ENCODE measurements at places on chromosomes 16 and 17.

GRCh38 chr17:18916816-18917500, 35.0 kb upstream of the SLC5A10 start:
- DNase-seq, result no peak
- no peaks in the 10 kb centered on the region for H3K36me3 ChIP-seq
- H3K27me3 ChIP-seq, result no peaks in the 10 kb centered on the region
- H3K27ac ChIP-seq, result no peak overlapping the region
- no peak overlapping the region for H3K4me3 ChIP-seq

GRCh38 chr17:47252209-47252608, 1.4 kb upstream of the ITGB3 start:
- H3K4me1 ChIP-seq, result no peaks in the 10 kb centered on the region
- DNase-seq, result no peak
- H3K36me3 ChIP-seq, result no peaks in the 10 kb centered on the region
- H3K27ac ChIP-seq, result no peak overlapping the region
- H3K27me3 ChIP-seq, result no peaks in the 10 kb centered on the region

- H3K36me3 ChIP-seq, result no peaks in the 10 kb centered on the region
- no peak for DNase-seq
- no peak overlapping the region for H3K27ac ChIP-seq
- H3K27me3 ChIP-seq, result no peaks in the 10 kb centered on the region
- H3K4me1 ChIP-seq, result peaks cover 59% of the 10 kb centered on the region
These were observed 1.6 kb downstream of the ITGA3 start for GRCh38 chr17:50057521-50057991.

DNA sequence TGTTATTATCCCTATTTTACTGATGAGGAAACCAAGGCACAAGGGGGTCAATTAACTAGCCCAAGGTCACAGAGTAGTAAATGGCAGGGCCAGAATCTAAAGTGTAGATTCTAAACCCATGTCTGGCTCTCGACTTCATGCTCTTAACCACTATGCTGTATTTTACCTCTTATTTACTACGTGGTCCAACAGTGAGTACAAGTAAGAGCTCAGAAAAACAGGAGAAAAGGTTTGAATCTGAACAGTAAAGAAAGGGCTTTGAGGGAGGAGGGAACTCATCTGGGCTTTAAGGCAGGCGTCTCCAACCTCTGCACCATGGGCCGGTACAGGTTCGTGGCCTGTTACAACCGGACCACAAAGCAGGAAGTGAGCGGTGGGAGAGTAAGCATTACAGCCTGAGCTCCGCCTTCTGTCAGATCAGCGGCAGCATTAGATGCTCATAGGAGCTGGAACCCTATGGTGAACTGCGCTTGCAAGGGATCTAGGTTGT, 62.9 kb downstream of the SMURF2 start:
- no peak overlapping the region for H3K4me3 ChIP-seq
- no peak overlapping the region for H3K27ac ChIP-seq
- H3K27me3 ChIP-seq, result no peaks in the 10 kb centered on the region
- H3K4me1 ChIP-seq, result peaks cover 2% of the 10 kb centered on the region
- H3K36me3 ChIP-seq, result no peaks in the 10 kb centered on the region
